Heart left ventricle (tissue), 16 donors: ENCODE measurements at places on chromosomes 7 and 10.

DNA sequence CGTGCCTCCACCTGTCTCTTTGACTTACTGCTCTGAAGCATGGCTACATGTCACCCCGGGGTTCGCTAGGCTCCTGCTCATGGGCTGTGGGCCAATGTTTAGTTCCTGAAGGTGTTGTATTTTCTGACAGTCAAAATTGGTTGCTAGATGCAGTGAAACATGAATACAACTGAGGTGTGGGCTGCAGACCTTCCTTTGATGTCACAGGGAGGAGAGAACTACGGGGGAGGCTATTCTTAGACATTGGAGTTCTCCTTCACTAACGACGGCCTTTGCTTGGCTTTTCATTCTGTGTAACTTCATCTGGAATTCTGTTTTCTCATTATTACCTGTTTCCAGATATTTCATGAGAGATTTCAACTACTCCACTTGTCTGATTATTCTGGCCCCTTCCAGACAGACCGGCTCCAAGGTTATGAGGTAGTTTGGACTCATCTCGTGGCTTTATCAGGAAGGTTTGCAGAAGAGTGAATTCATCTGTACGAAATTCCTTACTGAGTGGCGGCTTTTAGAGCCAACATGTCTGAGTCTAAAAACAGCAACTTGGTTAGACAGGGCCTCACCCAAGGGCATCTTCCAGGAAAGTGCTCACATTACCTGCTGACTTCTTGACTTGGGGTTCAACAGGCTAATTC, 774.7 kb downstream of the SUGCT start:
- no peak overlapping the region for H3K4me3 ChIP-seq
- no peaks in the 10 kb centered on the region for H3K27me3 ChIP-seq
- no peaks in the 10 kb centered on the region for H3K36me3 ChIP-seq
- peaks cover 6% of the 10 kb centered on the region for H3K4me1 ChIP-seq

DNA sequence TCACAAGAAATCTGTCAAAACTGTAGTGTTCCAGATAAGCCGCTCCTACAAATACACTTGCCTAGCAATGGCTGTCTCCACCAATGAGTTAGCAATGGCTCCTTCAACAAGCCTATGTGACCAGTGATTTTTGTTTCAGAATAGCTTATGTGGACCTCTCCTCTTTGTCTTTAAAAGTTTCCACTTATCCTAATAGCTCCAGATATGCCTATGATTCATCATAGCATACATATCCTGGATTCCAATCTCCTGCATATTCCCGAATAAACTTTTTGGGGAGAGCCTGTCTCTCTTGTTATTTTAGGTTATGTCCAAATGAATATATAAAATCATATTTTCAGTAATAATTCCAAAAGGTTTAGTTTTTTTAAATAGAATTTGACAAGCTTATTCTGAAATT, 510.6 kb downstream of the ARL4A start:
- H3K4me3 ChIP-seq: no peak overlapping the region
- no peaks in the 10 kb centered on the region for H3K4me1 ChIP-seq
- DNase-seq: no peak
- no peaks in the 10 kb centered on the region for H3K36me3 ChIP-seq
- no peaks in the 10 kb centered on the region for H3K27me3 ChIP-seq

DNA sequence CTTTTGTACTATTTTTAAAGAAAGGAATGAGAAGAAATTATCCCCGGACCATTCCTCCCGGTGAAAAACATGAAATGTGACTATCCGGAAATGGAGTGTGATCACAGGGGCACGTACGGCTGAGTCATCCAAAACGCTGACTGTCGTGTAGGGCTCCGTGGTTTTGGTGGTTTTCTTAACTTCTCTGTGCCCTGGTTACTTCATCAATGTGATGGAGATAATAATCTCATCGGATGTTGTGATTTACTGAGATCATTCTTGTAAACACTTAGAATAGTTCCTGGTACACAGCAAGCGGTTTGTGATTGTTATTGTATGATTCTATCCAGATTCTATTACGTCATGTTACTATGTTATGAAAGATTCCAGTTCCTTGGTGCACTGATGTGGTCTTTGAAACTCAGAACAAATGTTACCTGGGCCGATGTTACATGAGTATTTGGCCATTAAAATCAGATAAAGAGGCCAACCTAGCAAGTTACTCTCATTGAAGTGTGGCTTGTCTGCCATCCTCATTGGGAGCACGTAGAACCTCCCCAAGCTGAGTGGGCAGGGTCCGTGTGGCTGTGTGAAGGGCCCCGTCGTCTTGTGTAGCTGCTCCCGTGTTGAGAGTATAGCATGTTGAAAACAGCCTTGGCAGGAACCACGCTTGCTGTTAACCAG, 99.5 kb downstream of the CAMK1D start:
- no peak overlapping the region for H3K27ac ChIP-seq
- H3K4me3 ChIP-seq: no peak overlapping the region
- no peak for DNase-seq
- no peaks in the 10 kb centered on the region for H3K36me3 ChIP-seq
- peaks cover 5% of the 10 kb centered on the region for H3K4me1 ChIP-seq
- no peaks in the 10 kb centered on the region for H3K27me3 ChIP-seq

GRCh38 chr10:88457660-88458059, 125.5 kb downstream of the RNLS start:
- no peaks in the 10 kb centered on the region for H3K36me3 ChIP-seq
- no peaks in the 10 kb centered on the region for H3K27me3 ChIP-seq
- no peak for DNase-seq
- H3K4me1 ChIP-seq: no peaks in the 10 kb centered on the region

GRCh38 chr10:21849607-21850006, 153.9 kb downstream of the DNAJC1 start:
- H3K27ac ChIP-seq: no peak overlapping the region
- DNase-seq: no peak
- H3K4me1 ChIP-seq: no peaks in the 10 kb centered on the region
- H3K4me3 ChIP-seq: no peak overlapping the region

- no peaks in the 10 kb centered on the region for H3K36me3 ChIP-seq
- no peak overlapping the region for H3K27ac ChIP-seq
- no peak for DNase-seq
Observed at GRCh38 chr7:41889040-41889439, 186.2 kb upstream of the INHBA start.

GRCh38 chr10:11448545-11449244, 162.8 kb downstream of the USP6NL start:
- H3K27ac ChIP-seq: no peak overlapping the region
- no peak overlapping the region for H3K4me3 ChIP-seq
- DNase-seq: no peak
- H3K27me3 ChIP-seq: no peaks in the 10 kb centered on the region
- H3K36me3 ChIP-seq: no peaks in the 10 kb centered on the region
